Stimulated activated CD4-positive, alpha-beta T cell treated with anti-CD3 and anti-CD28 coated beads, Interleukin-15, amount 100 ng/mL, for 1 hour (primary cell): ENCODE measurements at places on chromosomes 2 and 18.

DNA sequence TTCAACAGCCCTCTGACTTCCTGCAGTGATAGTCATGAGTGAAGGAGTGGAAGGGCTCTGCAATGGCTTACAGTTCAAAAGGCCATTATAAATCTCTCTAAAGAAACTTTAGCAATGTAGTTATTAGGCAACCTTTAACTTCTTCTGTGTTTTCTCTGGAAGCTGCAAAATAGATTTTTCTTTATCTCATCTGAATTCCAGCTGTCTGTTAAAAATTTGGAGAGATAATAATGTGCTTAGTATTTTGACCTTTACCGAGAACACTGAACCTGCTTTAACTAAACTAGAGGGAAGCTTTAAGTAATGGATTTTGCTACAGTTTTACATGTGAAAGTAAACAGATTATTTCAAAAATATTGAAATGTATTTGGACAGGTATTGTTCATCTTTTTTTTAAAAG, 847.9 kb downstream of the ERBB4 start:
- no peak for DNase-seq

- DNase-seq: no peak
Measured at GRCh38 chr2:231707625-231707926, 749 bp upstream of the PTMA start.

DNA sequence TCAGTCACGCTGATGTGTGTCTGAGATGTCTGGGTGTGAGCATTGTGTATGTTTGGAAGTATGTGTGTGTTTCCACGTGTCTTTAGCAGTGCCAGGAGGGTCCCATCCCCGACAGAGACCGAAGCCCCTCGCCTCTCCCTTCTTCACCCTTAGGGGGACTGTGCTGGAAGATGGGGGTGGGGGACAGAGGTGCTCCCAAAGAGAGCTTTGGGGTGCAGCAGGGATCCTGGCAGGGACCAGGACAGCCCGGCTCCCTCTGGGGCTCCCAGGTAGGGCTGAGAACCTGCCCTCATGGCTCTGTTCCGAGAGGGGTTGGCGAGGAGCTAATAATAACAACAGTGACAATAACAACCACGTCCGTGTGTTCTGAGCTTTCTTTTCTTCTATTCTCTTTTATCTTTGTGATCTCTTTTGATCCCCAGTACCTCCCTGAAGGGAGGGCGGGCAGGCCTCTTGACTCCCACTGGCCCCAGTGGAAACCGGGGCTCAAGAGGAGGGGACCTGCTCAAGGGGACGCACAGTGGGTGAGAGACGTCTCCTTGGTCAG, 57.6 kb downstream of the SMAD7 start:
- DNase-seq: no peak

DNA sequence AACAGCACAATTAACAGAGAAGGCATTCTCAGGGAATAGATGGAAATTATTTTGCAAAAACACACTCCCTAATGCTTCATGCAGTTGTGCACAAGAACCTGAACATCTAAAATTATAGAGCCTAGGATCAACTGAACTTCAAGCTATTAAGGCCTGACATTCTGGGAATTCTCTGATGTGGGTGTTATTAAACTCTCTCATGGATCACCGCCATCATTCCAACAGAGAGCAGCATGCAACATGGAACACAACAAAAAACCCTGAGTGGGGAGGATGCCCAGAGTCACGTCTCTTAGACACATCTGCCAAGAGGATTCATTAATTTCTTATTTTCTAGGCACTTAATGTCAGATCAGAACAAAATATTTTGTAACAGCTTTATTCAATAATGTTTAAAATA, 543.8 kb downstream of the ERBB4 start:
- no peak for DNase-seq
